DMS79 treated with DMSO at 0.1 percent for 48 hours (cell line): ENCODE measurements at places on chromosomes 7 and 10.
A peak's percentile ranks its signal among the peaks of the same experiment; 100 is the strongest.

DNA sequence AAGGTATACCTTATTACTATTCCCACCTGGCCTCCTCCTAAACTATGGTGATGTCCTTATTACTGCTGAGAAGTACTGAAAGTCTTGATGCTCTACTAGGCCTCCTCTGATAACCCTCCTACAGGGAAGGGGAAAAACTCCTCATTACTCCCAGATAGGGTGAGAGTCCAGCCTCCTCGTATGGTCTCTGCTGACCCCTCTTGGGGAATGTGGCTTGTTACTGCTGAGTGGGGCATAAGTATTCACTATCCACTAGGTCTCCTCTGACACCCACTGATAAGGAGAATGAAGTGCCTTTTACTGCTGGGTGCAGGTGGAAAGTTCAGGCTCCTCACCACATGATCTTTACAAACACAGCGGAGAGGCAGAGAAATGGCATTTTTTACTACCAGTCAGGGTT is 222.9 kb downstream of the CHRM2 start:
- DNase-seq = no peak

DNA sequence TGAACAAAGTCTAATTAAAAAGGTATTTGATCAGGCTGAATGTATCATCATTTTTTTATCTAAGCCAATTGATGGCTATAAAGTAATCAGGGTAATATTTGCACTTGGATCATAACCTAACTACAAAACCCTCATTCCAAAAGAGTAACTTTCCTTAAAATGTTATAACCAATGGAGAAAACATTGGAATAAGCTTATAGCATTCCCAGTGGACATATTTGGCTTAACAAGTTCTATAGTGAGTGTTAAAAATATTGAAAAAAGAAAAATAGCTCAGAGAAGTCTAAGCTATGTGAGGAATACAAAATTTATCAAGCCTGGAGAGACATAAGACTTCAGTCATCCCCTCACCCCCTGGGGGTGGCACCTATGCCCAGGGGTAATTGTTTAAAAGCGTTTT is 358.8 kb downstream of the LRRTM3 start:
- DNase-seq = no peak

DNA sequence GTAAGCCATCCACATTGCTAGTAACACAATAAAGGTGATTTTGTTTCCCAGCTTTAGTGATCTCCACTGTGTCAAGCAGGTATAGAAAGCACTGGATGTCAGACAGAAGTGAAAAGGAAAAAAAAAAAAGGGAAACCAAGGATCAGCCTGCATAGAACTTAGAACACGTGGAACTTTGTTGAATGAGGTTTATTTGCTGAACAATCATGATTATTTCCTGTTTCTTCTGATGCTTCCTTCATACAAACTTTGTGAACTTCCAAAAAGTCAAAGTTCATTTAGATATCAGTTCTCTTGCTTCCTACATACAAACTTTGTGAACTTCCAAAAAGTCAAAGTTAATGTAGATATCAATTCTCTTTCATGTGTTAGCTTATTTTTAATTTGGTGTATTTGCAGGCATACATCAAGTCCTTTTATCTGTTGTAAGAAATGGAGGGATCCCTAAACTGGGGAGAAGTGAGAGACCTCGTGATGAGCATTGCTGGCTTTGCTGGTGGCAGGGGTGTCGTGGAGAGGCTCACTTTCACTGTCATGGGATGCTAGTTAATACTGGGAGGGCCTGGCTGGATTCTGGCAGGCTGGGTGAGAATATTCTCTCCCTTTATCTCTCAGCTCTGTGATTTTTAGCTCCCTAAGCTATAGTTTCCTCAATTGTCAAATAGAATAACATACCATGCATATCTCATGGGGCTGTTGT is 298.4 kb downstream of the INHBA start:
- no peak for DNase-seq

DNA sequence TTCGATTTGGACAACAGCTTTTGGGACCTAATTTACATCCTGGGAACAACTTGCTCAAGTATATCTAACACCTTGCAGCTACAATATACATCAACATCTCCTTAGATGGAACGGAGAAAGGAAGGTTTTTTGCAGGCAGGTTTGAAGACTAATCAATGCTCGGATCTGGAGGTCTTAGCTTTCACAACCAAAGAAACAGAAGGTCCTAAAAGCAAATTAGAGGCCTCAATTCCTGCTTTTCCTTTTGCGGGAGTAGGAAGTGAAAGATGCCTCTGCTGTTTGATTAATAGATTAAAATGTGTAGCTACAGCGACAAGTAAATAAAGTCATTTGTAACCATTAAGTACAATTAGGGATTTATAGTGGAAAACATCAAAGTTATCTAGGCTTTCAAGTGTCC is 3.7 kb upstream of the SP8 start:
- DNase-seq = no peak

GRCh38 chr7:65397730-65398142 is 24.1 kb downstream of the ZNF92 start:
- no peak for DNase-seq

DNA sequence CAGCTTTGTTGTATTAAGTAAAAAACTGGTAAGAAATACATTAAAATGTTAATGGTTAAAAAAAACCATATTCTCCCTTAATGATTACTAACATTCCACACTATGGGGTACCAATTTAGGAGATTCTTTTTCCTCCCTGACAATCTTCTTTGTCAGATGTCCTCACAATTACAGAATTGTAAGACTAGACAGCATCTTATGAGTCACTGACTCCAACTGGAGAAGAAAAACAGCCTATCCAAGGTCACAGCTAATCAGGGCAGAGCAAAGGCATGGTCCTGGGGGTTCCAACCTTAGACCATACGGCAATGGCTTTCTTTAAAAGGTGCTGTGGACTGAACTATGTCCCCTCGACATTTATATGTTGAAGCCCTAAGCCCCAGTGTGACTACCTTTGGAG is 127.6 kb downstream of the DLG5 start:
- DNase-seq = no peak

GRCh38 chr7:23276376-23276775 is 22.8 kb upstream of the MALSU1 start:
- no peak for DNase-seq

- DNase-seq = no peak
These were observed 43.0 kb downstream of the MTERF1 start for GRCh38 chr7:91837397-91838070.

DNA sequence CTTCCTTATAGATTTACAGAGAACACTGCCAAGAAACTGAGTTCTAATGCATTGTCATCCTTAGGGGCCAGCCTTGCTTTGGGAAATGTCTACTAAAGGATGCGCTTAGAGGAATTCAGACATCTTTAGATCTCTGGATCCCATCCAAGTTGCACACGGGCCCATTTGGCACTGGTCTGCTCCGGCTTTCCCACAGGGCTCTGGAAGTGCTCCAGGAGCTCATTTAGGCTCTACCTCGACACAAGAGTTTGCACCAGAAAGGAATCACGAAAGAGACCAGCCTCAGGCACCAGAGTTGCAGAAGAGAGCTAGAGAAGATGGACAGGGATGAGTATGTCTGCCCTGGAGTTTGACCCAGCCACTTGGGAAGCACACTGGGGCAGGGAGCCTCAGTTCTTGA is 150.1 kb upstream of the TMEM72 start:
- DNase-seq = peak; percentile 16

- DNase-seq = no peak
These were observed 108.9 kb upstream of the FAM20C start for GRCh38 chr7:83441-83840.

- peak; percentile 80 for DNase-seq
These were observed 55.9 kb upstream of the MXI1 start for GRCh38 chr10:110151467-110151866.

- no peak for DNase-seq
These were observed 364.9 kb upstream of the PLXDC2 start for GRCh38 chr10:19451356-19451755.
